ENCODE measurements at places on chromosomes 13 and 19.
A peak's percentile ranks its signal among the peaks of the same experiment; 100 is the strongest.

GRCh38 chr19:5534787-5535586 is 32.8 kb downstream of the TINCR start:
- no peak for DNase-seq

- no peak for DNase-seq
These were observed 38.6 kb downstream of the LYL1 start for GRCh38 chr19:13064092-13064489.

DNA sequence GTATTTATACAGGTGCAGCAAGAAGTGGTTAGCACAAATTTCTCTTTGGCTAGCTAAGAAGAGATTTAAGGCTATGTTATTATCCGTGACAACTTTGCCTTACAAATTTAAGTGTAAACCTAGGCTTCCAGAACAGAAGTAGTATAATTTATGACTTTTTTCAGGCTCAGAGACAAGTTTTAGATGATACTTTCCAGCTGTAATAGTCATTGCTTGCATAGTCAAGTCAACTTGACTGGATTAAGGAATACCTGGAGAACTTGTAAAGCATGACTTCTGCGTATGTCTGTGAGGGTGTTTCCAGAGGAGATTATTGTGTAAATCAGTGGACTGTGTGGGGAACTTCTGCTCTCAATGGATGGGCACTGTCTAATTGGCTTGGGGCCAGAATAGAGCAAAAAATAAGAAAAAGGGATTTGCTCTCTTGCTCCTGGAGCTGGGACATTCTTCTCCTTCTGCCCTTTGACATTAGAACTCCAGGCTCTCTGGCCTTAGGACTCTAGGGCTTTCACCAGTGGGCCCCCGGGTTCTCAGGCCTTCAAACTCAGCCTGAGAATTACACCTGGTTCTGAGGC is 33.0 kb downstream of the CYSLTR2 start:
- no peak for DNase-seq

- DNase-seq = no peak
These were observed 21.3 kb upstream of the EPHX3 start for GRCh38 chr19:15253513-15253912.

DNA sequence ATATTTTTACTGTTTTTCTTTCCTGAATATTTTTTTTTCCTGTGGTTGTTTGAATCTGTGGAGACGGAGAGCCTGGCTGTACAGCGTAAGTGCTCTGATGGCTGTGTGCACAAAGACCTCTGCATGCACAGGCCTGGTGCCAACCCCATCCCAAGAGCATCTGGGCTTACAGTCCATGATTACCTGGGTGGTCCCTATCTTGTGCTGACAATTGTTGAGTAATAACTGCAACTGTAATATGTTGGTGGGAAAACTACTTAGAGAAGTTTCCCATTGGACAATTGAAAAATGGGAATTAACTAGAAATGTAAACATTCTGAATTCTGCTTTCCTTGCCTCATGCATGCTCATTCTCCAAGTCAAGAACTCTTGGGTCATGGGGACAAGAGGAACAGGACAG is 268.7 kb downstream of the SHISA2 start:
- DNase-seq = no peak

DNA sequence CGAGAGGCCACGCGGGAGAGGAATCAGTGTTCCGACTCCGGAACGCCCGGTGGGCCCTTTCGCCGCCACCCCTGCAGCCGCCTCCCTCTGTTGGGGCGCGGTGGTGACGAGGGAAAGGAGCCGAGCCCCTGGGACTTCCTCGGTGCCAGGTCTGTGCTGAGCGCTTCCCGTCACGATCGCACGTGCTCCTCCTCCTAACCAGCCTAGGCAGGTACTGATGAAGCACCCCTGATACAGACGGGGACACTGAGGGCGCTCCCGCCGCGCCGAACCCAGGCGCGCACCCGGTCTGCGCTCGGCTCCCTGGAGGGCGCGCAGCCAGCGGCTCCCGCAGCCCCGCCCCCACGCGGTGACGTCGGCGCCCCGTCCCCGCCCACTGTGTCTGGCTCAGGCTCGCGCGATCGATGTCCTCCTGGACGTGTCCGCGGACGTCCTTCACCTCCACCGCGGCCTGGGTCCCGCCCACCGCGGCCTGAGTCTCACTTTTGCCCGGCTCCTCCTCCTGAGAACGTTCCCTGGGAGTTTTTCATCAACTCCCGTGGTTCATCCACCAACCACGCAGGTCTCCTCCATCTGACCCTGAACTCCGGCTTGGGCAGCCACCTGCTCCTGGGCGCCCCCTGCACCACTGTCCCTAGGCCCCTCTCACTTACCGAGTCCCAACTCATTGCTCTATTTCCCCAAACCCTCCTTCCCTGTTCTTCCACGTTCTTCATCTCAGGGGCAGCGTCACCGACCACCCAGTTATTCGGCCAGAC is 2.6 kb upstream of the KLK15 start:
- peak; percentile 73 for DNase-seq

DNA sequence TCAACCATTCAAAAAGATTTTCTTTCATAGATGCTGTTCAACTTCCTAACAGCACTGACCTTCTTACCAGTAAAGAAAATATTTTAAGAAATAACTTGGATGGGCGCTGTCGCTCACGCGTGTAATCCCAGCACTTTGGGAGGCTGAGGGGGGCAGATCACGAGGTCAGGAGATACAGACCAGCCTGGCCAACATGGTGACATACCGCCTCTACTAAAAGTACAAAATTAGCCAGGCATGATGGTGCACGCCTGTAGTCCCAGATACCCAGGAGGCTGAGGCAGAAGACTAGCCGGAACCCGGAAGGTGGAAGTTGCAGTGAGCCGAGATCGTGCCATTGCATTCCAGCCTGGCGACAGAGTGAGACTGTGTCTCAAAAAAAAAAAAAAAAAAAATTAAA is 865.7 kb upstream of the SLC10A2 start:
- DNase-seq = no peak

- no peak for DNase-seq
These were observed 174.2 kb downstream of the TEX29 start for GRCh38 chr13:111494641-111495040.

- peak; percentile 55 for DNase-seq
These were observed at the start of gene SLITRK1 for GRCh38 chr13:83881917-83882605. Gene SLITRK1, minus strand, starts transcription at chr13:83882474. Its CDS starts 967 bp downstream, at chr13:83881507.

GRCh38 chr19:11377756-11378155 is 3.3 kb downstream of the SWSAP1 start:
- DNase-seq = no peak

GRCh38 chr13:73222627-73223305 is 164.0 kb downstream of the KLF5 start:
- no peak for DNase-seq

DNA sequence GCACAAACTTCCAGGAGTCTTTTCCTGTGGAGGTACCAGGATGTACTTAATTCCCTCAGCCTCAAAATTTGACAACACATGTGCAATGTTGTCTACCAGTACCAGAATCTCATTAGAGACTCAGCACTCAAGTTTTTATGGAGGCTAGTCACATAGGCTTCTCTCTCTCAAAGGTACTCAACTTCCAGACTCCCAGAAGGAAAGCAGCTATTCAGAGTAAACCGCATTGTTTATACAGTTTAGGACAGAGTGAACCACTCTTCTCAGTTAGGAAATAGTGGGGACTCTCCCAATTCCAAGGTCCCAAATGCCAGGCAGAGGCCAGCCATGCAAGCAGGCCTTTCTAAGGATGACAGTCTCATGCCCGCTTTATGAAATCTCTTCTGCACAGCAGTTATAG is 8.5 kb upstream of the C1QTNF9B start:
- no peak for DNase-seq

DNA sequence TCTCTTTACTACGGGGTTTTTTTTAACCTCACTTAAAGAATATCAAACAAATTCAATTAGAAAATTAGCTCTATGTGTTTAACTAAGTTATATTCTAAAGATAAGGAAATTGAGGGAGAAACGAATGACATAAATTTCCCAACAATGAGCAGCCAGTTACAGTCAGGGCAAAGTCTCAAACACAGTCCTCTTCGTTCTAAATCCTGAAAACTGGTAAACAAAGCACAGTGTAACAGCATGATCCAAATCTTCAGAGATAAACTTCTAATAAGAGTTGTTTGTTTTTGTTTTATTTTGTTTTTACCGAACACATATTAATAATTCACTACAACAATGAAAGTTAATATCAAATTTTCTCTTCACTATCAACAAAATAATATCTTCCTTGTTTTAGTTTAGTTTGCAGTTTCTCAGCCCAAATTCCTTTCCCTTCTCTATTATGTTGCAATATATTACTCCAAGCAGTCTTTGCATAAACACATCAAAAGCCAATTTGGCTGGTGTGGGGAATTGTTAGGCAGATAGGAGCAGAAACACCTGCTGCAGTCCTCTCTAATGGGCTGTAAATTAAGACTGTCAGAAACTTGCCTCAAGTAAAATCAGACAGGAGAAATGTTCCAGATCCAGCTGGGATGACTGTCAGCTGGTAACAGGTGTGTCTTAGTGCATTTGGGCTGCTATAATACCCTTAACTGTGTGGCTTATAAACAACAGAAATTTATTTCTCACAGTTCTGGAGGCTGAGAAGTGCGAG is 106.5 kb upstream of the SGCG start:
- peak; percentile 11 for DNase-seq

DNA sequence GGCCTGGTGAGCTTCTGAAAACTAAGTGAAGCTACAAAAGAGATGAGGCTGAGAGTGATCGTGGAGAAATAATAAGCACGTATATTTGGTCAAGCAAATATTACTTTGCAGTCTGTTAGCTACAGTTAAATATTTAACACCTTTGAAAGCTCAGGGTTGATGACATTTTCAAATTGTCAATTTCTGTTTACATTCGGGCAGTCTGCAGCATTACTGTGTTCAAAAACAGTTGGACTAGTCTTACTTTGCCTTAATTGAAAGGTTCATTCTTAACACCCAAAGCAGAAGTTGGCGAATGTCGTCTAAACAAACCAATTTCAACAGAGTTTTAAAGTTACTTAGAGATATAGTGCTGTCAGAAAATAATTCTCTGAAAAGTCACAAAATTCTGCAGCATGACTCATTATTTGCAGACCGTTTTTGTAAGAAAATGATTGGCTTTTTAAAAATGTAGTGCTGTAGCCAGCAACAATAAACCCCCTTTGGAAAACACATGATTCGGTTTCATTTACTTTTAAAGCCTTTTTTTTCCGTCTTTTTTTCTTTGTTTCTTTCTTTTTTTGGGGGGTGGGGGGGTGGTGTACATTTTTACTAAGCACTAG is 549.0 kb downstream of the GPC6 start:
- peak; percentile 11 for DNase-seq

Data from NCI-H2081 (cell line).